ENCODE measurements at places on chromosomes 1 and 21. TPM values are rescaled to one million over a fixed set of nuclear protein-coding genes. Genes with fewer than 3 reads are reported as not detected.

GRCh38 chr21:45559216-45560105, 17.2 kb upstream of the SLC19A1 start:
- no peak for DNase-seq

GRCh38 chr1:201896951-201897391, 8.3 kb downstream of the SHISA4 start:
- DNase-seq = no peak

- peak; percentile 4 for DNase-seq
Measured at GRCh38 chr1:29682919-29683295, 446.6 kb downstream of the PTPRU start.

DNA sequence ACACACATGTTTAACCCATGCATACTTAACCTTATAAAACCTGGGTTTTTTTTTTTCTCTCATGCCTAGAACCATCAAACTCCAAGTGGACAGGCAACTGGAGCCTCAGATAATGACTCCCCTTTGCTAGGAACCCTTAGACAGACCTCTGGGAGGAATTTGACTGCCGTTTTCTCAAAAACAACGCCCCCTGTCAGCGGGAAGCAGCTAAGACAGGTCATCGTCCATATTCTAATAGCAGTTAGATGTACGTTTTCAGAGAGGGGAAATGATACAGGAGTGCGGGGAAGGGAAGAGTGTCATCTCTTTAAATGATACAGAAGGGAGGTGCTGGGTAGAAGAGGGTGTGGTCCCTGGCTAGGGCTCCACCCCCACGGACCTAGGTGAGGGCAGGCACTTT, 34.7 kb downstream of the LRRC3 start:
- DNase-seq = no peak

PAFAH2 gene
- 7.7 TPM for total RNA-seq

TXNIP gene
- total RNA-seq = 69.5 TPM

SIK1 gene
- total RNA-seq = 5.2 TPM

GLIS1 gene
- total RNA-seq = 0.43 TPM
